ENCODE measurements at places on chromosomes 4 and X.

DNA sequence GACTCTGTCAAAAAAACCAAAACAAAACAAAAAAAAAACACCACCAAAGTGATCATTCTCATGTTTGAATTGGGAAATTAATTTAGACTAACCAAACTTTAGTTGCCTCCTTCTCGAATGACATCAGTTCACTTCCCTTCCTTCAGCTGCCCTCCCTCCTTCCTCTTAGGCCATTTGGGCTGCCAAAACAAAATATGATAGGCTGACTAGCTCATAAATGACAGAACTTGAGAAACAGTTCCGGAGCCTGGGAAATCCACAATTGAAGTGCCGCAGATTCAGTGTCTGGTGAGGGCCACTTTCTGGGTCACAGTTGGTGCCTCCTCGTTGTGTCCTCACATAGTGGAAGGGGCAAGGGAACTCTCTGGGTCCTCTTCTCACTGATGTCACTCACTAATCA, 16.1 kb upstream of the WAS start:
- no peak for DNase-seq

GRCh38 chr4:34289489-34289888, 1954.8 kb downstream of the ARAP2 start:
- DNase-seq, result no peak

DNA sequence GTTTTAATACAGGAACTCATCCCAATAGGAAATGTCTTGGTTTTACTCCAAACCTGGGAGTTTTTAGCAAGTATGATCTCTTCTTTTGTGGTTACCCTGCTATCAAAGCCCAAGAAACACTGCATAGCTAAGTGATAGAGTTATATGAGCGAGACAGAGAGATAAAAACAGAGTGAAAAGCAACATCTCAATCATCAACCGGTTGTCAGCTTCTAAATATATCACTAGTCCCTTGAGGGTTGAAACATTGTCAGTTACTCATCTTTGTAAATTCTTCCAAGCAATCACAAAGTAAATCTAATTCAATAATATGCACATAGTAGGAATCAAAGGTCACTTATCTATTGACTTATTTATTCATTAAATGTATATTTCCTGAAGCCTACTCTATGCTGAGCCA, 483.9 kb downstream of the IDS start:
- DNase-seq, result no peak

- peak; percentile 59 for DNase-seq
These were observed 25.5 kb upstream of the USO1 start for GRCh38 chr4:75698963-75699228.

- DNase-seq, result no peak
These were observed 174.6 kb downstream of the PRR32 start for GRCh38 chrX:126994032-126994600.

Measured in OCI-M1 (cell line).